ENCODE measurements at places on chromosomes 16 and 17. TPM values are rescaled to one million over a fixed set of nuclear protein-coding genes. Genes with fewer than 3 reads are reported as not detected.

TCF25 gene
- polyA plus RNA-seq, result 115 TPM

USP43 gene
- polyA plus RNA-seq, result 0.81 TPM

TLCD1 gene
- polyA plus RNA-seq, result 4.0 TPM

HS3ST4 gene
- not detected for polyA plus RNA-seq

PIRT gene
- not detected for polyA plus RNA-seq

TPSB2 gene
- polyA plus RNA-seq, result 2.7 TPM

CLEC18B gene
- 3.9 TPM for polyA plus RNA-seq

CCL5 gene
- polyA plus RNA-seq, result 0.74 TPM

RAMP2 gene
- polyA plus RNA-seq, result 69.2 TPM

SPATA32 gene
- polyA plus RNA-seq, result not detected

DNA sequence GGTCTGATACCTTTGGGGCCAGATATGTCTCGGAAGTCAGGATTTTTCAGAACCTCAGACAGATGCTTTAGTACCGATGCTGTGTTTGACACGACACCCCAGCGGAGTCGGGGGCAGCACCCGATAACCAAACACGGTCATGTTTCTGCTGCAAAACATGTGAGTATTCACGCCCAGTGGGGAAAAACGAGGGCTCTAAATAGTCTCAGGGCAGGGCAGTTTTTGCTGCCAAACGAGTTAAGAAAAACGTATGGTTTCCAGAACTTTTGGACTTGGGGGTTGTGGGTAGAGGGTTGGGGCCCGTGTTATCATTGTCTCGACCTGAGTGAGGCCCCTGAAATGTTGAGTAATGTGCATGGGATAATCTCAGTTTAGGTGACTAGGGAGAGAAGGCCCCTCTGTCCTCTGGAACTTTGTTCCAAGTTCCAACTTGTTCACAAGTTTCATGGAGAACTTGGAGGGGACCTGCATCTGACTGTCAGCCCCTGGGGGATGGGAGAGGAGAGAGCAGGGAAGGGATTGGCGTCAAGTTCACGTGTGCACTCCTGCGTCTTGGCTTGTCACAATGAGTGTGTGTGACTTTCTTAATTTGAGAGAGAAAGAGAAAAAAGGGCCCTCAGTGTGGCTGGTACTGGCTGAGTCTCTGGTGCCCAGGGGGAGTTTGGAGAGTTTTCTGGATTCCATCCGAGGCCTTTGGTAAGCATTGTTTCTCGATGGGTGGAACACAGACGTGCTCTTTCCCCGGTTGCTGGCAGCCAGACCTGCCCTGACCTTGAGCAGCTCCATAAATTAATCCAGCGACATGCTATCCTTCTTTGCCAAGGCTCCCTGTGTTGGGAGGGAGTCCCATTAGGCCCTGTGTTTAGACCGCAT is 83.9 kb upstream of the CIBAR2 start:
- no peak for DNase-seq

GRCh38 chr17:55852734-55853133 is 101.9 kb downstream of the PCTP start:
- DNase-seq, result no peak

GRCh38 chr17:3008336-3009288 is 54.8 kb downstream of the OR1D5 start:
- DNase-seq, result no peak

GRCh38 chr17:34511931-34512330 is 67.5 kb upstream of the TMEM132E start:
- no peak for DNase-seq

DNA sequence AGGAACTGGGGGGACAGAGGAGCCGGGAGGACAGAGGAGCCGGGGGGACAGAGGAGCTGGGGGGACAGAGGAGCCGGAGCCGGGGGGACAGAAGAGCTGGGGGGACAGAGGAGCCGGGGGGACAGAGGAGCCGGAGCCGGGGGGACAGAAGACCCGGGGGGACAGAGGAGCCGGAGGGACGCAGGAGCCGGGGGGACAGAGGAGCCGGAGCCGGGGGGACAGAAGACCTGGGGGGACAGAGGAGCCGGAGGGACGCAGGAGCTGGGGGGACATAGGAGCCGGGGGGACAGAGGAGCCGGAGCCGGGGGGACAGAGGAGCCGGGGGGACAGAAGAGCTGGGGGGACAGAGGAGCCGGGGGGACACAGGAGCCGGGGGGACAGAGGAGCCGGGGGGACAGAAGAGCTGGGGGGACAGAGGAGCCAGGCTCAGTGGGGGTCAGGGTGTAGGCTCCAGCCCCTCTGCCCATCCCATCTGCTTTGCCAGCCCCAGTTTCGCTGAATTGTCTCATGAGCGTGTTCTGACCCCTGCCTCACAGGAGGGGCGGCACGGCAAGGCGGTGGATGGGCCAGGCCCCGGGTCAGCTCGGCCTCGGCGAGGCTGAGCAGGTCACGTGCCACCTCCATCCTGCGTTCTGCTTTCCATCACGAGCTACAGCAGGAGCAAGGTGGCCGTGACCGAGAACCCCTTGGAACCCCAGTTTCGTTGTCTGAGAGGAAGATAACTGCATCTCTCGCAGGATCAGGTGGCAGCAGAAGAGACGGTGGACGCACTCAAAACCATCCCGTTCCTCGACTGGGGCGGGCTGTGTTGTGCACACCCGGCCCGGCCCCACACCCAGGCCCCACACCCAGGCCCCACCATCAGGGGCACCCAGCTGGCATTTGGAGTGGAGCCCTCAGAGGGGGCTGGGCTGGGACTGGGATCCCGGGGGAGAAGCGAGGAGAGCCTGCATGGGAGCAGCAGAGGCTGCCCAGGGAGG is 26.1 kb upstream of the CBFA2T3 start:
- no peak for DNase-seq

GRCh38 chr16:85626191-85626981 is 13.3 kb downstream of the GSE1 start:
- DNase-seq, result no peak

DNA sequence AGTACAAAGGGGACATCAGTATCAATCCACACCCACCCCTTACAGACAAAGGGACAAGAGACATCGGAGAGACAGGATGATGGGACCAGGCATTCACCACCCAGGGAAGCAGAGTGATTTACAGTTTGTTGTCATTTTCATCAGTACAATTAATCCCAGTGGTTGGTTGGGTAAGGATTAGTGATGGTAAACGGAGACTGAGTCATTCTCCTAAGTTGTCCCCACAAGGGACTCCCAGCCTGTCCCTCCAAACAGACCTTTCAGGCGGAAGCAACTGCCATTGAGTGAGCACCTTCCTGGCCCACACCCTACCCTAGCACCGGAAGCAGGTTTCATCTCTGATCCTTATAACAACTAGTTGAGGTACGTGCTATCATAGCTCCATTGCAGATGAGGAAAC is 11.2 kb downstream of the PPL start:
- DNase-seq, result no peak

GRCh38 chr16:49958448-49958847 is 66.6 kb upstream of the CNEP1R1 start:
- no peak for DNase-seq

- DNase-seq, result no peak
Observed at GRCh38 chr16:73750639-73751038, 546.0 kb upstream of the PSMD7 start.

DNA sequence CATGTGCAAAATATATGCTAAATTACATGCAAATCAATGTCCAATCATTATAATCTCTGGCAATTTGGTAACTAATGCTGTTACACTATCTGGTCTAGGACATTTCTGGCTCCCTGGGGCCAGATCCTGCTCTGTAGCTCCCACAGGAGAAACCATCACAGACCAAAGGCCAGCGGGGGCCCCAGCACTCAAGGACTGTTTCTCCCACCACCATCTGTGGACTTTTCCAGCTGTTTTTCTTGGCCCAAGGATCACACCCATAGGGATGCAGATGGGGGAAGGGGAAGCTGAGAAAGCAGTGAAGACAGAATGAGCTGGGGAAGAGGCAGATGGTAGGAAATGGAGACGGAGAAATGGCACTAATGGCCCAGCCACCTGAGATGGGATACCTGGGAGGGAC is at the start of gene HIGD1B:
Gene HIGD1B (plus strand): TSS at position 298 of the 400 bp plus-strand sequence. CDS start 270 bp downstream, outside the sequence.
- DNase-seq, result peak; percentile 48

GRCh38 chr16:24729951-24730815 is 732 bp downstream of the TNRC6A start:
- no peak for DNase-seq

DNA sequence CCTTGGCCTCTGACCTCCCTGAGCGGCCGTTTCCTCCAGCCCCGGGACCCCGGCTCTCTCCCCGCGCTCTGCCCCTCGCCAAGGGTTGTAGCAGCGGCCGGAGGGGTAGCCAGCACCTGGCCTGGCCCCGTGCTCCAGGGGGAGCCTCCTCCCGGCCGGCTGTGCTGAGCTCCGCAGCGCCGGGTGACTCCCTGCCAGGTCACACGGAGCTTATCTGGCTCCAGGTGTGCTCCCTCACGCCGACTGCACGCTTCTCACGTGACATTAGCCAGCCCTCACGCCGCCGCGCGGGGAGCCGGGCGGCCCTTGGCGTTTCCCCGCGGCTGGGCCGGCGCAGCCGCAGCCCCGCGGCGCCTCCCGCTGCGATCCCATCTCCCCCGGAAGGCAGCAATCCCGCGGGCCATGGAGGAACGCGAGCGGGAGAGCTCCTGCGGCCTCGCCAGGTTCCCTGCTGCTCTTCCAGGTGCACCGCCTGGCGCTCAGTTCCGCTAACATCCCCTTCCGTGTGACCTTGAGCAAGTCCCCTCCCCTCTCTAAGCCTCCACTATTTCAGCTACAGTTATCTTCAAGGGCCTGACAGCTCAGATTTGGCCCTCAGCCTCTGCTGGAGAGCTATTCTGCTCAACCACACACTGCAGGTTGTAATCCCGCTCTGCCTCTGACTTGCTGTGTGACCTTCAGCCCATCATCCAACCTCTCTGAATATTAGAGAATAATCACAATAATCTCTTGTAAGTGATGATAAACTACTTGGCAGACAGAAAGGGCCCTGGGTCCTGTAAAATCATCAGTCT is 3.4 kb downstream of the MYO18A start:
- peak; percentile 54 for DNase-seq

DNA sequence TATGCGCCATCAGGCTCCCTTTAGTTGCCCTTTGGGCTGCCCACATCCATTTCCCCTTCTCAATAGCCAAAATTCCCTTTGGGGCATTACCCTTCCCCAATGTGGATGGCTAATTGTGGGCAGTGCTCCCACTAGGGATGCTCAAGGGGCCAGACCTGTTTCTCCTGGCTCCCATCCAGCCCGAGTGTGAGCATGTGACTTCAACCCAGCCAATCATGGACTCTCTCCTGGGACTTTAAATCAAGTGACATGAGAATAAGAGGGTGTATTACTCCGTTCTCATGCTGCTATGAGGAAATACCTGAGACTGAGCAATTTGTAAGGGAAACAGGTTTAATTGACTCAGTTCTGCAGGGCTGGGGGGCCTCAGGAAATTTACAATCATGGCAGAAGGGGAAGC is 60.9 kb upstream of the WSB1 start:
- no peak for DNase-seq

DNA sequence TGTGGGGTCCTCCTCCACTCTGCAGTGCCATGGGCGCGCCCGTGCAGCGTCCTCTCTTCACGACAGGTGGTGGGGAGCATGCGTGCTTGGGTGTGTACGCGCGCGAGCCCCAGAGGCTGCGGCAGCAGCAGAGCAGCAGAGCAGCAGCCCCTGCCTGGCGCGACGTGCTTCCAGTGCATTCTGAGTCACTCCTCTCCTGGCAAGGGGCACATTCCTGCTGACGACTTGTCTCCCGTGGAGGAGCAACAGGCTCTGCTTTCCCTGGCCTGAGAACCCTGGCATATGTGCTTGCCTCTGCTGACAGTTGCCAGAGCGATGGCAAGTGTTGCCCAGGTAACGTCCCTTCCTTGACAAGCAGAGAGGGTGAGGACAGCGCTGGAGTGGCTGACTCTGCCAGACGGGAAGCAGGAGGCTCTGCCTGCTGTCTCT is 133.8 kb upstream of the PLCG2 start:
- DNase-seq, result peak; percentile 60

GRCh38 chr17:1912146-1912545 is 82.3 kb downstream of the RPA1 start:
- DNase-seq, result no peak

DNA sequence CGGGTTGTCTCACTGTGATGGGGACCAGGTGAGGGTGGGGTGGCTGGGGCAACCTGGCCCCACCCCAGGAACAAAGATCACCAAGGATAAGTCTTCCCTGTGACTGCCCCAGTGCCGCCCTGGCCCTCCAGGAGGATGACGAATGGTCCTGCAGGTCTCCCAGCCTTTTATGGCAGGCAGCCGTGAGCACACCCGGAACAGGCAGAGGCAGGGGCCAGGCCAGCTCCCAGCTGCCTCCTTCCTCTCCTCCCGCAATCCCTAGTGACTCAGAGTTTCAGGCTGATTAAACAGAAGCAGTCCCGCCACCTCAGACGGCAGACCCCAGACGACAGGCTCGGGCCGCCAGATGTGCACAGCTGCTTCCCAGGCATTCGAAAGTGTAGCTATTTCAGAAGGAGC is 13.3 kb downstream of the JUP start:
- no peak for DNase-seq

DNA sequence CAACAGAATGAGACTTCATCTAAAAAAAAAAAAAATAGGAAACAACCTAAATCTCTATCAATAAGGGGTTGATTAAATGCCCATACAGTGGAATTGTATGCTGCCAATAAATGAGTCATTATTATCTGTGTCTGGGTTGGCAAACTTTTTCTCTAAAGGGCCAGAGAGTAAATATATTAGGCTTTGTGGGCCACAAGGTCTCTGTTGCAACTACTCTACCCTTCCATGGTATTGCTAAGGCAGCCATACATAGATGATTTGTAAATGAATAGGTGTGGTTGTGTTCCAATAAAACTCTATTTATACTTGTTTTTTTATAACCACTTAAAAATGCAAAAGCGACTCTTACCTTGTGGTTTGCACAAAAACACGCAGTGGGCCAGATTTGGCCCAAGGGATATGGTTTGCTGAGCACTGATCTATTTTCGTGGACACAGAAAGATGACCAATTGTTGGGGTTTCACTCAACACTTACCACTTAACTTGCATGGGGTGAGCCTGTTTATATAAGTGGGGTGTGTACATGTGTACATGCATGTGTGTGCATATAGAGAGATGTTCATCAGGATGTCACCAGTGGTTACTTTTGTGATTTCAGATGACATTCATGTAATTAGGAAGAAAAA is 12.4 kb upstream of the IL4R start:
- DNase-seq, result no peak

- DNase-seq, result no peak
Observed at GRCh38 chr17:49431743-49432142, 17.1 kb upstream of the PHB1 start.
